Fibroblast of skin of back (primary cell): ENCODE measurements at places on chromosomes 16 and 17.

DNA sequence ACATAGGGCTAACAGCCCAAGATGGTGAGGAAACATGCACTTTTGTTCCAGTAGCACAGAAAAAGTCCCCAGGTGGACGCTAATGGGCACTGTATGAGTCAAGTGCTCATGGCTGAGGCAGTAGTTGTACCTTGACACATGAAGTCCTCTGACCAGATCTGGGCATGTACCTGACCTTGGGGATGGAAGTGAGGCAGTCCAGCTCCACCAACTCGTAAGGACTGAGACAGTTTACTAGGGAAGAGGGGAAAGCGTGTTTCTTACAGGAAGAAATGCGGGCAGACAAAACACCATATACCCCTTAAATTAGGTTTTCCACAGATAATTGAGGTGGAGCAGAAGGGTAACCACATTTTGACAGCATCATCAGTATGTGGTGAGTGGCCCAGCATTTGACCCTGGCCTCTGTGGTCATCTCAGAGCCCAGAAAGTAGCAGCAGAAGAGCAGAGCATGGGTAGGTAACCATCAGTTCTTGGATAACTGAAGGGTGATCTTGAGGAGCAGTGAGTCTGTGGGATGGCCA, 32.4 kb upstream of the METTL9 start:
- DNase-seq = no peak

DNA sequence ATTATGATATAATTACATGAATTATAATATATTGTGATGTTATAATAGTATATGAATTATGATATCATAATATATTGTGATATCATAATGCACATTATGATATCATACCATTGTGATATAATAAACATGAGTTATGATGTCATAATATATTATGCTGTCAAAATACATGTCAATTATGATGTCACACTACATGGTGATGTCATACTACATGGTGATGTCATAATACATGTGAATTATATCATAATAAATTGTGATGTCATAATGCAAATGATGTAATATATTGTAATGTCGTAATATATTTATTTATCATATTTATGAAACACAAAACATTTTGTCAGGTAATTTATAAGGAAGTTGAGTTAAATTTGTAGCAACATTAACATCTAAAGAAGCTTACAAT, 1950.1 kb downstream of the TP53TG3F start:
- DNase-seq = no peak

DNA sequence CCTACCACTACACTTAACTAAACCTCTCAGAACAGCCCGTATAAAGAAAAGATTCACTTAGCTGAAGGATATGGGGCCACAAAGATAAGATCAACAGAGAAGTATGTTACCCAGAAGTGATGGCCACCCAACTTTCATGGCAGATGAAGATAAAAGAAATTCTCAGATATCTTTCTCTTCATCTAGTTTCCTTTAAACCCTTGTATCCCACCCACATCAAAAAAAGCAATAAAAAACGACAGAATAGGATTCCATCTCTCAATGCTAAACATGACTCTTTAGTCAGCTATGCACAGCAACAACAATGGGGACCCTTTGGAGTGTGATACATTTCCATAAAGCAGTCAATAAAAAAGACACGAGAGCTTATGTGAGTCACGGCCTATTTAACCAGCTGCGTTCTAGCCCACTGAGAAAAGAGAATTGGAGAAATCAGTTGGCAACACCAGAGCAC, 86.6 kb downstream of the SNX11 start:
- peak; percentile 86 for DNase-seq

DNA sequence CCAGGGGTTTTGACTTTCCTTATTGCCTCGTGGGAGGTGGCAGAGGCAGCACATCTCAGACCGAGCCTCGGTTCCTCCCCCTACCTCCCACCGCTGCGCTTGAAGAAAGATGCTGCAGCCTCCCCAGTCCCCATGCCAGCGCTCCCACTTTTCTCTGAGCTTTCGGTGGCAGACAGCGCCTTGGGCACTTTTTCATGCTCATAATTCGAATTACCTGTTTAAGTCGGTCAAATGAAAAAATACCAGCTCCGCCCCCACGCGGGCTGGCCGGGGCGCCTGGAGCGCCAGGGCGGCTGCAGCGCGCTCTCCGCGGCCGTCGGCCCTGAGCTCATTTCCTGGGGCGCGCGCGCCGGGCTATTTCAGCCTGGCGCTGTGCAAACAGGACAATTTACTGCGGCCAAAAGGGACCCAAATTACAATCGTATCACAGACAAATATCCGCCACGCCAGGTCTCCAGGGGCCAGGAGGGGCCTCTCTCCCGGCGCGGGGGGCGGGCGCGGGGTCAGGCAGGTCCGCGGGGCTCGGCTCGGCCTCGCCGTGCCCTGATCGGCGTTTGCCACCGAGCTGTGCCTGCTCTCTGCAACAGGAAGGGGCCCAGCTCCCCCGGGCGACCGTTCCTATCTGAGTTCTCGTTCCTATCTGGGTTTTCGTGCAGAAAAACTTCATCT, 45.0 kb downstream of the SOST start:
- DNase-seq = peak; percentile 30

DNA sequence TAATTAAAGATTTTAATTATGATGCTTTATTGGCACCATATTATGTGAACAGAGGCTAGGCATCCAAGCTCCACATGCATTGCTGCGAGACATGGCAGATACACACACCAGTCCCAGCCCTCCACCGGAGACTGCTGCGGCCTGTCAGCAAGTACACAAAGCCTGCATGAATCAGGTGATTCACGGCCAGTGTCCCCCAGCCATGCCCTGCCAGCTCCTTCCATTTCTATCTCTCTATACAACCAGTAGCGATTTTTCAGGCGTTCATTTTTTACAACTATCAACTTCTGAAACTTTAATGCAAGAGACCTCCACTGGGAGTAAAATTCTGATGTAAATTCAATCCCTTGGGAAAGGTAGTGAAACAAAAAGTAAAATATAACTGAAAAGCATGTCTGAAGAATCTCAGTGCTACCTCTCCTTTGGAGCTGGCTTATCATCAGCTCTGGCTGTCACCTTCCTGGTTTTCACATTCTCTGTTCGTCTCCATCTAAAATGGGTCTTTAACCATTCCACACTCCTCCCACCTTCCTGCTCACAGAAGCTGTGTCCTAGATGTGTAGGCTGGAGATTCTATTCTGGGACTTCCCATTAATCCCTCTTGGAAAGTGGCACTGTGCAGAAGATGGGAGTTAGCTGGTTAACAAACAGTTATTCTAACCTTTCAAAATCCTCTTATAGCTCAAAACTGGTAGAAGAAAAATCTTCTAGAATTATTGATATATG, 32.2 kb downstream of the HS3ST3A1 start:
- DNase-seq = no peak

DNA sequence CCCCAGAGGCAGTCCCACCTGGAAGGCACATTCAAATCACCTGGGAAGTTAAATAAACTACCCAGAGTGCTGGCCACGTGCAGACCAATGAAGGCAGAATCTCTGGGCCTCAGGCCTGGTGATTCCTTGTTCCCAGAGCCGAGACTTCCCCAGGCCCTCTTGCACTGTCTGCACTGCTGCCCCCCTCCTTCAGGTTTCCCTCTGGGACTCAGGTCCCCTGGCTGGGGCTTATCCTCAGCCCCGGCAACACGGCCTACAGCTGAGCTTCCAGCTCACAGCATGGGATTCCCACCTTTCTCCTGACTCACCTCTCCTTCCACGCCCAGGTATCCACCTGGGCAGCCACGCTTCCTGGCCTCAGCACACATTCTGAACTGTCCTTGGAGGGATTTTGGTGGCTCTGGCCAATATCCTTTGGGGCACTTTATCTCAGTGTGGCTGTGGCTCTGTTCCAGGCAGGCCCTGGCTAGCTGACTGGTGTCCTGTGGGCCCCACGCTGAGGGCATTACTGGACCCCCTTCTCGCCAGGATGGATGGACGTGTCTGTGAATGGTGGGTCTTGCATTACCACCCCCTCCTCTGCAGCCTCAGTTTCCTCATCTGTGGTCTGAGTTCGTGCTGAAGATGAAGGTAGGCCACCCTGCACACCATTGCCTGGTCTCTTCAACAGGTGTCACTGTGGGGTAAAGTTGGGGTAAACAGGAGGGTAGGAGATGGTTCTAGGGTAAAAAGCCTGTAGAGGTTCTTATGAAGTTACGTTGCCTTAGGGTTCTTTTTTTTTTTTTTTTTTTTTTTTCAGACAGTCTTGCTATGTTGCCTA, 165.7 kb downstream of the IRF8 start:
- no peak for DNase-seq

DNA sequence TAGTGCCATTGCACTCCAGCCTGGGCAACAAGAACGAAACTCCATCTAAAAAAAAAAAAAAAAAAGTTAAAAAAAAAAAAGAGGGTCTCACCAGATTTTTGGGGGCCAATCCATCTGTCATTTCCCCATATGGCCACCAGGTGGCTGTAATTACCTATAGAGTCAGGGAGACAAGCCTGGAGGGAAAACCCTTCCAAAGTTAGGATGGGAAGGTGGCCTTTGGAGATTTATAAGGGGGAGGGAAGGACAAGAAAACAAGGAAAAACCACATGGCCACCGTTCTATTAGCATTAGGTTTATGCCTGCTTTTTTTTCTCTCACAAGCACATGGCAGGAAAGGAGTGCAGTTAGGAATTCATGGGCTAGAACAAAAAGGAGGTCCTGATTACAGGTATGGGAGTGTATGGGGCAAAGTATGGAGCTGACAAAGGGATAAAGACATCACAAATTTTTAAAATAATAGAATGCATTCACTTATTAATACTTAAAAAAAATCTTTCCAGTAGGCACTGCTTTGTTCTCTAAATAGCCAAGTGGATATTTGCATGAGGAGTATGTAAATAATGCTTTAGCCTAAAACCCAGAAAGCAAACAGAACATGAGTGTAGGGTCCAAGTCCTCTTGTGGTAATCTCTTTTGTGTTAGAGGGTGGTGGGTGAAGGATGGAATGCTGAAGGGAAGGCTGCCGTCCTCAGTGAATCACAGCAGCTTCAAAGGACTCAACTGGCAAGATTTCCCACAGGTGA, 5.1 kb downstream of the CYB5D1 start:
- peak; percentile 68 for DNase-seq

- no peak for DNase-seq
Observed at GRCh38 chr17:42287305-42287976, 857 bp upstream of the STAT5A start.

- no peak for DNase-seq
Observed at GRCh38 chr16:23155445-23156049, 6.3 kb upstream of the USP31 start.

- no peak for DNase-seq
Observed at GRCh38 chr16:86740298-86740697, 161.9 kb downstream of the FOXL1 start.

DNA sequence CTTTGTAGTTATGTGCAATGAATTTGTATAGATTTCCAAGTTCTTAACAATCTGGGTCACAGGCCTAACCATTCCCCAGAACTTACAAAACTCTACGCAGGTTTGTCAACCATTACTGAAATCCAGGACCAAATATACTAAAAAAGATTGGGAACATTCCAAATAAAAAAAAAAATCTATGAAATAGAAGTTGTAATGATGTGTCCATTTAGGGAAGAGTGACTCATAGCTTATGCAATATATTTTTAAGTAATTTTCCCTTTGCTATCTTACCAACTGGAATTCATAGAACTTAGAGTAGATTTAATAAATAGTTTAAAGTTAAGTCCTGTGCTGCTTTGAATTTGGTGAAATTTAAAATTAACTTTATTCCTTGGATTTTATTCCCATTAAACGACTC, 393.2 kb downstream of the PMP22 start:
- DNase-seq = peak; percentile 57

- no peak for DNase-seq
Observed at GRCh38 chr16:3726021-3726687, 8.8 kb upstream of the TRAP1 start.

DNA sequence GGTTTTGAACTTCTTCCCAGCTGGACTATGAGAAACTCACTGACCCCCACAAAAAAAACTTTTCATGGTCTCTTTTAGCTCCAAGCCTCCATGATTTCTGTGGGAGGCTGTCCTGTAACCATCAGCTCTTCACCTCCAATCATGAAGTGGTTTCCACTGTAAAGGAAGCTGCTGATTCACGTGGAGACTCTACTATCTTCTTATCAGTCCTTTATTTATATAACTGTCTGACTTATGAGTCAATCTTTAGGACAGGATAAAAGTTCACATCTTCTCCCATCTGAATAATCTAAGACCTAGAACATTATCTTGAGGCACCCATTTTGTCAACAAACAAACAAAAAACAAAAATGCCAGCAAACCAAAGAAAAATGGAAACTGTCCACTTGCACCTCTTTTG, 409.9 kb downstream of the SLC39A11 start:
- peak; percentile 78 for DNase-seq

- DNase-seq = no peak
Observed at GRCh38 chr17:80047176-80047575, 10.7 kb downstream of the CCDC40 start.

- DNase-seq = peak; percentile 65
Observed at GRCh38 chr17:58317421-58318064, 11.1 kb downstream of the TSPOAP1 start.

- no peak for DNase-seq
Observed at GRCh38 chr17:38605411-38605840, 326 bp downstream of the SRCIN1 start.

DNA sequence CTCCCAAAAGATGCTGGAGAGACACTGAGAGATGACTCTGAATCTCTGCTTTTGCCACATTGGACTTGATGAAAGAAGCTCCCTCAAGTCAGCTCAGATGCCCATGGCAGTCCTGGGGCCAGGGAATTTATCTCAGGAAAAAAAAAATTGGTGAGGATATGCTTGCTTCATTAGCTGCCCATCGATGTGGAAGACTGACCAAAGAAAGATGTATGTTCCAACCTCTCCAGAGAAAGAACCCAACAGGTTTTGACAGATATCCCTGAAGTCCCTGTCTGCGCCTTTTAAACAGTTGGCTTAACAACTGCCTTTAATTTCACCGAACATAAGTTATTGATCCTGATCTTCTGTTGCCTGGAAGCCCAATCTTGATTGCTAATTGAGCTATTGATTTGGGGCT, 137.4 kb downstream of the TMEM114 start:
- no peak for DNase-seq

GRCh38 chr16:5058476-5058875, 7.3 kb downstream of the C16orf89 start:
- peak; percentile 47 for DNase-seq

- DNase-seq = peak; percentile 73
Observed at GRCh38 chr17:21029036-21029435, 13.8 kb downstream of the USP22 start.

DNA sequence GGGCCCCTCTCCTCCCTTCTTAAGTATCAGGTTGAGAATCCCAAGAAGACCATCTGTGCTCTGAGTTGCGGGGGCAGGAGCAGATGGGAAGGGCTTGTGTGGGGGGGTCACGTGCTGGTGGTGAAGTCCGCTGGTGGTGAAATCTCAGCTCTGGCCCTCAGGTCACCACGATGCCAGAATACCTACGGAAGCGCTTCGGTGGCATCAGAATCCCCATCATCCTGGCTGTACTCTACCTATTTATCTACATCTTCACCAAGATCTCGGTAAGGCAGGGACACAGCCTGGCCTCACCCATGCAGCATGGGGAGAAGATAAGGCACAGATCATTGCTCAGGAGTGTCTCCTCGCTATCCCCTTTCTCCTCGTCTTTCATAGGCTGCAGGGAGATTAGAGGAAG, 29.7 kb downstream of the SLC5A11 start:
- no peak for DNase-seq
